ENCODE measurements at places on chromosomes 6 and 20.

DNA sequence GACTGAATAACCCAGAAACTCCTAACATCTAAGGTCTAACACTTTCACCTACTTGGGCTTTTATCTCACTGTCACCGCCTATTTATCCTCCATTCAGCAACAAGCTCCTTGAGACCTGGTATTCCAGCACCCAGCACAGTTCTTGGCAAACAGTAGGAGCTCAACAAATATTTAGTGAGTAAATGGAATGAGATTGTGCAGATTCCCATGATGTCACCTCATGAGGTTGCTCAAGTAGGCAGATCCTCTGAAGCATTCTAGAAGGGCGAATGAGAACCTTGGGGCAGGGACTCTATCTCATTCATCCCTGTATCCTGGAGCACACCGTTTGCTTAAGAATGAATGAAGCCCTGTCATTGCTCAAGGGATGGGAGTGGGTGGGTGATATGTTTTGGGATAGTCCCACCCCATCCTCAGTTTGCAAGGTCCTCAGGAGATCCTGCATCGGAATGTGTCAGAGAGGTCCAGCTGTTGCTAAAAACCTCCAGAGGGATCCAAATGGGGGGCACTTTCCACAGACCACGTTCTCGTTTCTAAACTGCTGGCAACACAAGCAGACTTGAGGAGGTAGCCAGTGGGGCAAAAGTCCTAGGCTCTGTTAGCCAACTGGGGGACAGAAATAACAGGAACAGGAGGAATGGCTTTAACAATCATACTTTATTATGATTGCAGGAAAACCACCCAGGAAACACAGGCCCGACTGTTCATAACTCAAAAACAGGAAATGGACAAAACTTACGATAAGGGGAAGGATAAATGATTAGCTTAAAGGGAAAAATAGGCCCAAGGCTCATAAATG, 42.0 kb downstream of the EDN1 start:
- DNase-seq: no peak

GRCh38 chr6:41626917-41627316, 11.4 kb upstream of the MDFI start:
- DNase-seq: no peak

GRCh38 chr20:44176833-44177534, 10.0 kb downstream of the JPH2 start:
- DNase-seq: no peak

- DNase-seq: no peak
Measured at GRCh38 chr6:144335914-144336313, 50.8 kb downstream of the UTRN start.

- no peak for DNase-seq
Measured at GRCh38 chr6:128659878-128660622, 139.7 kb upstream of the PTPRK start.

- no peak for DNase-seq
Measured at GRCh38 chr20:52104546-52105441, 86.8 kb downstream of the ZFP64 start.

DNA sequence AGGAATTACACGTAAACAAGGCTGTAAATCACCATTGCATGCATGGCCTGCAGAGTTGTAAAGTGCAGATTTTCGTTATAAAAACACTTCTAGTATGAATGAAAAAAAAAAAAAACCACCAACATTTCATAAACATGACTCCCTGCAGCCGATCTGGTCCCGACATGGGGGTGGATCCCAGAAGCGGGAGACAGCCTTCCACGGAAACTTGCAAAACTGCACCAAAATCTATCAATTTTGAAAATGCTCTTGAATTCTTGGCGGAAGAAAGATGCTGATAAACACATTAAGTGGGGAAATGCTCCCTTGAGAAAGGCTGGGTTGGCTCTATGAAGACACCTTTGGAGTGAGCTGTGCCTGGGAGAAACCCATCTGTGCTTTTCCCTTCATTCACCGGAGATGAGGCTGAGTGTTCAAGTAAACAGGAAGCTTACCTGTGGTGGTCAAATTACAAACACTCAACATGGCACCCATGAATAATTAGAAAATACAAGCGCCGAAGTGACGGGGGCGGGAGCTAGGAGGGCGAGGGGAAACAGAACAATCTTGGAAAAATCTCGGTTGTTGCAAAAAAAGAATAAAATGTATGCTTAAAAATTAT, 845 bp upstream of the ANKRD60 start:
- DNase-seq: no peak

- DNase-seq: no peak
Measured at GRCh38 chr6:33050014-33050810, 23.2 kb downstream of the HLA-DPA1 start.

- DNase-seq: no peak
Measured at GRCh38 chr6:98974309-98974708, 26.6 kb upstream of the FBXL4 start.

DNA sequence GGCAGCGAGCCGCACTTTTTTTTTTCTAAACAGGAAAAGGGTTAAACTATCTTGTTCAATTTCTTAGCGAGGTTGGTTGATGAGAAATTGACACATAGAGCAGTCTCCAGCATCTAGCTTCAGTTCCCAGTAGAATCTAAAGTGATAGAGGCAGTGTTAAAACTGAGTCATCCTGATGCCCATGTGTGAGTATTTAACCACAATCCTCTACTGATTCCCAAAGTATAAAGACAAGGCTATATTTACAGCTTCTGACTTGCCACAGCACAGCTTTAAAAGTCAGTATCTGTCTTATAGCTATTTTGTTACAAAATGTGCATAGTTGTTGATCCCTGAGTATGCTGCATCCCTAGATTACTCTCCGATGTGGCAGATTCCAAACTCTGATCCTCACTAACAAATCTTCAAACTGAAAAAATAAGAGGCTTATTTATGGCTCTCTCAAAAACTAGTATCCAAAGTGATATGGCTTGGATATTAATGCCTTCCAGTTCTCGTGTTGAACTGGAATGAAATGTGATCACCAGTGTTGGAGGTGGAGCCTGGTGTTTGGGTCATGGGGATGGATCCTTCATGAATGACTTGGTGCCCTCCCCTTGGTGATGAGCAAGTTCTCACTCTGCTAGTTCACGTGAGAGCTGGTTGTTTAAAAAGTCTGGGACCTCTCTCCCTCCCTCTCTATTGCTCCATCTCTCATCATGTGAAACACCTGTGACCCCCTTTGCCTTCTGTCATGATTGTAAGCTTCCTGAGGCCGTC, 13.1 kb upstream of the POPDC3 start:
- no peak for DNase-seq

- no peak for DNase-seq
Measured at GRCh38 chr20:62671765-62672164, 29.5 kb downstream of the SLCO4A1 start.

GRCh38 chr6:43175676-43176422, 4.8 kb downstream of the SRF start:
- DNase-seq: no peak

GRCh38 chr6:13044390-13044789, 283.9 kb downstream of the TBC1D7 start:
- DNase-seq: no peak

DNA sequence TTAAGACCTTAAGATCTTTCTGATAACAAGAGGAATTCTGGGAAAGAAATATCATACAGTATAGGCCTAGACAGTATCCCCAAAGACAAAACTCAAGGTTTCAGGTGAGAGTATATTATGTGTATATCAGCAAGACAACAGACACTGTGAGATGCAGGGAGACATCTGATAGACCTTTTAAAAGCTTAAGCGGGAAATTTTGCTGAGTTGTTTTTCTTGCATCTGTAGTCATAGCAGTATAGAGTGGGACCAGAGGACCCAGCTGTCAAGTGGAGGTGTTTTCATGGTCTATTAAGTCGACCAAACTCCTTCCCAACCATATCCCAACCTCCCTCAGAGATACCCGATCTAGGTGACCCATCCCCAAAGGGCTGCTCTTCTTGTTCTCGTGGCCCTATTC, 98.1 kb upstream of the THEMIS start:
- DNase-seq: no peak

DNA sequence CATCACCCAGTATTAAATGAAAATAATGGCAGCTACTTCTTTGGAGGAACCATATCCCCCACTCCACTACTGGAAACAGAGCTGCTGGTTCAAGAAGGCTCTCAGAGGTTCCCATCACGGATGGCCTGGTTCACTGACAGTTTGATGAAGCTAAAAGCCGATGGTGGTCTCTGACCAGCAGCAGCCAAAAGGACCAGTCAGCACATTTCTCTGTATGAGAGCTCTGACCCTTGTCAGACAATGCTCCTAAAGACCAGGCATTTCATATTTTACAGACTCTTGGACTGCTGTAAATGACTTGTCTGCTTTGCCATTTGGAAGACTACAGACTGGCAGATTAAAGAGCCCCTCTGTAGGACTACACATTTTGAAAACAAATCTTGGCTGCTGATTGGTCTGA, 16.6 kb downstream of the PRKN start:
- no peak for DNase-seq
